Right cardiac atrium (tissue), 5 donors: ENCODE measurements at places on chromosomes 1 and 21.

DNA sequence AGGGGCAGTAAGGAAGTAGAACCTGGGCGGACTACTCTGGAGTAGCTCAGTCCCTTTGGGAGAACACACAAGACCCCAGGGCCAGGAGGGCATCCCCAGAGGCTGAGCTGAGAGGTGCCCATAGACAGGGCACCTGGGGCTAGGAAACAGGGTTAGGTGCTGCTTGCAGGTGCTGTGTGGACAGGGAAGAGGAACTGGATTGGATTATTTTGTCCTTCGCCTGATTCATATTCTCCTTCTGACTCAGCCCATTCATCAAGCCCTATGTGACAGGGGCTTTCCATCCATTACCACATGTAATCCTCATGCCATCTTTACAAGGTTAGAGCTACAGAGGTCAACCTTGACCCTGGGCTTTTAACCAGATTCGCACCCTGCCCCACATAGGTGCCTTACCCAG is 183.9 kb downstream of the C1orf94 start:
- no peak for DNase-seq

- DNase-seq, result no peak
Observed at GRCh38 chr1:81126989-81127581, 673.6 kb upstream of the ADGRL2 start.

DNA sequence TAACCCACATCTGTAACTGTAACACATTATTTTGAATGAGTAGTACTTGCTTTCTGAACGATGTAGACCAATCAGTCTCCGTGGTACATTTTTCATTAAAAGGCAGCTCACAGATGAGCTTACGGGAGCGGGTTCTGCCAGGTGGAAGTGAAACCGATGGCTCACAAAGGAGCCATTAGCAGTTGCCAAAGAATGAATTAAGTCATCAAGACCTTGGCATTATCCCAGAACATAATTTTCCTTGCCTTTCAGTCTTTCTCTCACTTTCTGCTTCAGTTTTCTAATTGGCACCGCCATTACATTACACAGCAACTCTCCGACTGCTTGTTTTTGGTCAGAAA is 33.5 kb upstream of the UTS2 start:
- no peak for DNase-seq

GRCh38 chr1:106344494-106344893 is 712.0 kb upstream of the PRMT6 start:
- DNase-seq, result no peak

DNA sequence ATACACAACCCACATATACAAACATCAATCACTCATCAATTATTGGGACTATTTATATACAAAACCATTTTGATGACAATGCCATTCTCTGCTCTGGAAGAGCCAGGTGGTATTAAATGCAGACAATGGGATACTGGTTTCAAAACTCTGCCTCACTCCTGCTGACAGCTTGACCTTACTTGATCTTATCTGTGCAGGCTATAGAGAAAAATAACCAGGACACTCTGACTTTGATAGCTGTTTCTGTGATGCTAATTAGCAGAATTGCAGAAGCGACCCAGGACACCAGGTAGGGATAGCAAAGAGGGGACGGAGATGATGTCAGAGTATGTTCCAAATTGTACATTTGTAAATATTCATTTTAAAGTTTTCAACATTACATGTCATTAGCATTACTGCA is 89.5 kb downstream of the OLFM3 start:
- no peak for DNase-seq

- DNase-seq, result no peak
Observed at GRCh38 chr1:77076759-77077158, 142.5 kb downstream of the PIGK start.

DNA sequence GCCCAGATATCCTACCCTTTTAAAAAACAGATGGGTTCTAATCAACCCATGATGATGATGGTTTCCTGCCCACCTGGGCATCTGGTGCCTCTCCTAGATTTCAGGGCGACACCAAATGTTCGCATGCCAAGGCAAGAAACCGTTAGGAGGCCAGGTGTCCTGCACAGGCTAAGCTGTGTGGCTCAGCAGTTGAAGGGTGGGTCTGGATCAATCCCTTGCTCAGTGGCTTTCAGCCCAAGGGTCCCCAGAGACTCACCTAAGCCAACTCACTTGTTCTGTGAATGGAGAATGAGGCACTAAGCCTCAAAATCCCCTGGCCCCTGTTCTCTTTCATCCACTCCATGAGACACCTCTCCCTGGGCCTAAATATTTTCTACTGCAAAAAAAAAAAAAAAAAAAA is 169.1 kb upstream of the EDN2 start:
- DNase-seq, result peak; percentile 10

- no peak for DNase-seq
Observed at GRCh38 chr1:6137758-6138157, 42.4 kb downstream of the CHD5 start.

- DNase-seq, result no peak
Observed at GRCh38 chr1:209633335-209633997, 18.8 kb downstream of the LAMB3 start.

GRCh38 chr1:160204526-160205241 is 500 bp upstream of the PEA15 start:
- DNase-seq, result no peak

GRCh38 chr1:100811808-100812207 is 82.8 kb downstream of the EXTL2 start:
- DNase-seq, result no peak

GRCh38 chr1:229758101-229759036 is 132.3 kb downstream of the URB2 start:
- DNase-seq, result no peak

DNA sequence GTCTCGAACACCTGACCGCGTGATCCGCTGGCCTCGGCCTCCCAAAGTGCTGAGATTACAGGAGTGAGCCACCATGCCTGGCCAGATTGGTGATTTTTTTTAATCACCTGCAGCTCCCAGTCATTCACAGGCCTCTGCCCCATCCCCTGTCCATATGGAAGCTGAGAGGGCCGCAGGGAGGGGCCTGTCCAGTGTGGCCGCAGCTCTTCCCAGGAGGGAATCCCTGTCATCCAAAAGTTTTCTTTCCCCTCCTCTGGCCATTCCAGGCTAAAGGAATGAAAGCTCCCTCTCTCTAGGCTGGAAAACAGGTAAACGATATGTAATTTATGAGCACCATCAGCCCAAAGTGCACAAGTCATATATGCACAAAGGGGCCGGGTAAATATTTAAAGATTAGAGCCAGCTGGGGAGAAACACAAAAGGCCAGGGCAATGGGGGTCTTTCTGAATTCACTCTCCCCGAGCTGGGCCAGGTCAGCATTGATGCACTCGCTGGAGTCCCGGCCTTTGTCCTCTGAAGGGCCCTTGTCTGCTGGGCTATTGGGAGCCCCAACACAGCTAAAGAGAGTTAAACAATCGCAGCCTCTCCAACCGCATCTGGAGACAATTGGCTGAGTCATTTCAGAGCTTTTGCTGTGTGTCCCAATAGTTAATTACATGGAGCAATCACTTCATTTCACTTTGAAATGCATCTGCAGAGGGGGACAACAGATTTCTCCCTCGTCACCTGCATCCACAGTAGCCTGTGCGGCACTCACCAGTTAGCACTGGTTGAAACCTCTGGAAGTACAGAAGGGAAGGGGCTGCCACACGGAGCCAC is 3.8 kb upstream of the HES3 start:
- no peak for DNase-seq

DNA sequence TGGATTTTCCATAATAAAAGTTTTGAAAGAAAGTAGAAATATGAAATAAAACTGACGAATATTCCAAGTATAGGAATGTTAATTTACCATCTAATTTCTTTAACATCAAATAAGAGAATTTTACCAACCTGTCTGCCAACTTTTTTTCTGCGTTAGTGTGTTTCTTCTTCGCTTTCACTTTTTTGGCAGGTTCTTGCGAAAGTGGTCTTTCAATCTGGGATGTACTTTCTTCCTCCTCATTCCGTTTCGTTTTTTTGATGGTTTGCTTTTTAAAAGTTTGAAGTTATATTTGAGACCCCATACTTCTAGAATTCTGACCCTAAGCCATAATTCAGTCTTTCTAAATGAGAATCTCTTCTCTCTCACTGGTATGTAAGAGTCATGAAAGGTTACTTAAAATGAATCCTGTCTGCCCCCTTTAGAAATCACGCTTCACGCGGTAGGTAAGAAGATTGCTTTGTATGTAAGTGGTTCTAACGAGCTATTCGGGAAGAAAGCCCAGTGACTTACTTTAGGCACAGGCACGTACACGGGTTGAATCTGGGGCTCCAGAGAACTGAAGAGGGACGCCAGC is 580 bp downstream of the RBM34 start:
- DNase-seq, result no peak

- DNase-seq, result no peak
Observed at GRCh38 chr1:206923009-206923960, 1.5 kb upstream of the FCMR start.

DNA sequence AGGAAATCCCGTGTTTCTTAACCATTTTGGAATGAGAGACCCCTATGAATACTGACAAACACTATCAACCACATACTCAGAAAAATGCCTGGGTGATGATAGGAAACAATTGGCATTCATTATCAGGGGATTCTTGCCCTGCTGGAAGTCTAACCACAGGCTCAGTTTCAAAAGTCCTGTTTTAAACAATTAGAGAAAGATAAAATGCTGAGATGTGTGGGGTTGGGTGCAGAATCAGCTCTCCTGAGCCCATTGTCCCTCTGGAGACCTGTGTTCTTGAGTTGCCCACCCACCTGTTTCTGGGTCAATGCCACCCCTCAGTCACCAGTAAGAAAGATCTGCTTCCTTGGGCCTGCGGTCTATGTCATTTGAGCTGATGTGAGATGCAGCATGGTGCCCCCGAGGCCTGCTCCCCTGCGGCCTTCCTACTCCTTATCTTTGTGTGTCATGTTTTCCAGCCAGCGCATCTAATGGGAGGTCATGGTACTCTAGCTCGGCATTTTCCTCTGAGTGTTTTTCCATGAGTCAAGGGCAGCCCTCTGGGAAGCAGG is 130.3 kb upstream of the PLXNA2 start:
- DNase-seq, result no peak

DNA sequence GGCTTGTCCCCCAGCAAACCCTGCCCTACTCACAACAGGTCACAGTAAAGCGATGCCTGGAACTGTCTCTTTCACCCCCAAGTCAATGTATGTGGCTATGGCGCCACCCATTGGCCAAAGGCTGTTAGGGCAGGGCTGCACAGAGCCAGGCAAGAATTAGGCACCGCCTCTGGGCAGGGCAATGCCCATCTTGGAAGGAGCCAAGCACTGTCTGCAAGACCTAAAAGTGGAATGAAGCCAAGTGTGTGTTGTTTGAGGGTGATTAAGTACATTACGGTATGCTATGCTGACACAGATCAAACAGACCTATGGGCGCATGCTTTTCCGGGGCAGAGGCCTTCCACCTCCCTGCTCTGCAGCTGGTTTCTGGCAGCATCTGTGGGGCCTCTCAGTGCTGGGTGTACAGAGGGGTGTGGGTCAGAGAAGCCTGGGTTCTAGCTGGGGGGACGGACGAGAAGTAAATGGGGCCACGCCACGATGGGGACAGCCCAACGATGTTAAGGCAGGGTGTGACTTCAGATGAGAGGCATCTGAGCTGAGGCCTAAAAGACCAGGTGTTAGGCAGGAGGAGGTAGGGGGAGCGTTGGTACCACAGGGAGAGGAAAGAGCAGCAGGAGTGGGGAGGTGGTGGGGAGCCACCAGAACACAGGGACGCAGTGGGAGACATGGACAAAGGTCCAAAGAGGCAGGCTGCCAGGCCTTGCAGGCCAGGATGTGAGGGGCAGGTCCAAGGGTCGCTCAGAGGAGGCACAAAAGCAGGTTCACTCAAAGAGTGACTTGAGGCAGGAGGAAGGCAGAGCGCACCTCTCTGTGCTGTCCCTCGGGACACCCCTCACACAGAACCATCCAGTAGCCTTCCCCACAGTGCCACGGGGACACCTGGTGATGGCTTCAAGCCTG is 49.8 kb downstream of the ACOT7 start:
- peak; percentile 85 for DNase-seq

DNA sequence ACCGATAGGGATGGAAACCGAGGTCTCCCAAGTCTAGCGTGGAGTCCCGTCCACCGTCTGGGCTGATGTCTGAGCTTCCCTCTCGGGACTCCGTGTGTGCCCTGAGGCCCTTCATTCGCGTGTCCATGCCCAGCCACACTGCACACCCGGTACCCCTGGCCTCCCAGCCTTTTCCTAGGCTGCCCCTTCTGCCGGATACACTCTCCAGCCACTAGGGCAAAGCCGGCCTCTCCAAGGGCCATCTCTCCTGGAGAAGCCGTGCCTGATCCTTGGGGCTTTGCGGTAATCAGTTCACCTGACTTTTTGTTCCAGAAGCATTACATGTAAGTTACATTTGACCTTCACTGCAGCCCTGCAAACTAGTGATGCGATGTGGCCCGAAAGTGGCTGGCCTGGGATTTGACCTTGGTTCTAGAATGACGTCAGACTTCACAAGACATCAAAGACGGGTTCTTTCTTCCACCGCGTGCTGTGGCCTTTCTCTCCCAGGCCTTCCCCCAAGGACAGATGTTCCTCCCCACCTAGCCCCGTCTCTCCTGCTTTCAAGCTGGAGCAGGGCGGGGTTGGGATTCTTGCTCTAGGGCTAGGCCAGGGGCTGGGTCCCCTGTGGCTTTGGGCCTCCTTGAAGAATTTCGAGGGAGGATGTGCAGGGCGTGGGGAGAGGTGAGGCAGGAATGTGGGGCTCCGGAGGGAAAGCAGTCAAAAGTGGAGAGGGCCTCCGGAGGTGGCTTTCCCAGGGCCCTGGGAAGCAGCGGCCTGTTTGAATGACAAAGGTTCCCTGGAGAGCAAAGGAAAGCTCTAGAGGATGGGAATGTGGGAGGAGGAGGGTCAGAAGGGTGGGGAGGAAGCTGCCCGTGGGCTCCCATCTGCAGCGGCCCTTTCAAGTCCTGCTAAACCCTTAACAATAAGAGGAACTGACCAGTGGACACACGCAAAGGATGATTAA is 49.7 kb upstream of the SLC2A1 start:
- no peak for DNase-seq

DNA sequence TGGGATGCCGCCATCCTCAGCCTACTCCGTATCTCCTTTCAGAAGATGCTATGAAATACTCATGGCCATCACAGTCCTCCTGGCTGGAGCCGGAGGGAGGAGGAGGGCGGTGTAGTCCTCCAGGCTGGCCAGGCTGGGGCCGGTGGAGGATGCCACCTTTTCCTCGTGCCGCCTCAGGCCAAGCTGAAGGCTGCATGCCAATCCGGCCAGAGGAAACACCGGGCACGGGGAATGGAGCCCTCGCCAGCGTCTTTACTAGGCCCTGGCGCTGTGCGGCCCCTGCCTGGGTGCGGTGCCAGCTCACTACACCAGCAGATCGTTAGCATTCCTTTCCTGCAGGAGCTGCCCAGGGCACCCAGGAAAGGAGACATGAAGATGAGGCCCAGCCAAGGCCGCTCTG is 70.1 kb downstream of the CASZ1 start:
- DNase-seq, result peak; percentile 84

GRCh38 chr21:32975811-32976431 is 49.8 kb upstream of the OLIG2 start:
- no peak for DNase-seq

- peak; percentile 25 for DNase-seq
Observed at GRCh38 chr21:45336535-45336810, 48.8 kb upstream of the POFUT2 start.

DNA sequence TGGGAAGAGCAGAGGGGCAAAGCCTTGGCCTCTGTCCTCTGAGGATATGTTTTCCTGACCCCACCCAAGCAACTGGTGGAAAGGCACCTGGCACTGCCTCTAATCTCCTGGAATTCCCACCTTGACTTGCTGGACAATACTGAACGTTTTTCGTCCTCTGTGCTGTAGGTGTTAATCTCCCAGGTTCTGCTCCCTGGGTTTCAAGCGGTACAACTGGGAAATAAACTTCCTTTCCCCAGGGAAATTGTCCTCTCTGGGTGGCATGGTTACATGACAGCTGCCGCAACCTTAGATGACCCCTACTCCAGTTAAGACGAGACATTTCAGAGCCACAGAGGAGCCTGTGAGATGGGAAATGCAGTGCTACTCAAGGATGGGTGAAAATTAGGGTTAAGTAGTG is 57.3 kb upstream of the BCAR3 start:
- no peak for DNase-seq
